NCI-H2107 (cell line): ENCODE measurements at places on chromosomes 16 and 17.

GRCh38 chr17:14471052-14471451, 170.2 kb downstream of the HS3ST3B1 start:
- DNase-seq: no peak

GRCh38 chr17:353213-353837, 718 bp upstream of the RPH3AL start:
- no peak for DNase-seq

GRCh38 chr16:75433732-75434413, 570 bp upstream of the CFDP1 start:
- peak; percentile 50 for DNase-seq

GRCh38 chr16:84454611-84455010, 49.8 kb downstream of the MEAK7 start:
- DNase-seq: no peak

GRCh38 chr16:58411736-58412614, 19.7 kb downstream of the GINS3 start:
- no peak for DNase-seq

GRCh38 chr16:70715055-70715858, 29.4 kb upstream of the MTSS2 start:
- no peak for DNase-seq

GRCh38 chr16:57735755-57736418, at the start of gene KATNB1:
Gene KATNB1 (plus strand): TSS chr16:57735770. CDS start chr16:57737244, 1,474 bp downstream.
- DNase-seq: no peak

- DNase-seq: no peak
These were observed 63.7 kb downstream of the HS3ST3A1 start for GRCh38 chr17:13537871-13538643.

DNA sequence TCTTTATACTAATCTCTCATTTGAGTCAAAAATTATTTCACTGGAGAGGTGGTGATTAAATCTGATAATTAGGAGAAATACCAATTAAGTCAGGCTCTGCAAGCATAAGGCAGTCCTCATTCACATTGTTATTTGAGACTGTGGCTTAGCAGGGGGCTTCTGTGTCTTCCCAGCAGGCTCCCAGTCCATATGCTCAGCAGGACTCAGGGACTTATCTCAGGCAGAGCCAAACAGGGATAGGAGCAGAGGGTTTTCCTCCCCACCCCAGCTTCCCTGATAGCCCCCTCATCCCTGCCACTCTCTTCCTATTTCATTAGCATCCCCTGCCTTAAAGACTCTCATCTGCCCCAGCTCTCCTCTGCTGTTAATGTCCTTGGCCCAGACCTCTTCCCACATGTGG, 104.3 kb upstream of the DNAH9 start:
- no peak for DNase-seq

- no peak for DNase-seq
These were observed 31.7 kb downstream of the SOCS1 start for GRCh38 chr16:11224096-11224893.

DNA sequence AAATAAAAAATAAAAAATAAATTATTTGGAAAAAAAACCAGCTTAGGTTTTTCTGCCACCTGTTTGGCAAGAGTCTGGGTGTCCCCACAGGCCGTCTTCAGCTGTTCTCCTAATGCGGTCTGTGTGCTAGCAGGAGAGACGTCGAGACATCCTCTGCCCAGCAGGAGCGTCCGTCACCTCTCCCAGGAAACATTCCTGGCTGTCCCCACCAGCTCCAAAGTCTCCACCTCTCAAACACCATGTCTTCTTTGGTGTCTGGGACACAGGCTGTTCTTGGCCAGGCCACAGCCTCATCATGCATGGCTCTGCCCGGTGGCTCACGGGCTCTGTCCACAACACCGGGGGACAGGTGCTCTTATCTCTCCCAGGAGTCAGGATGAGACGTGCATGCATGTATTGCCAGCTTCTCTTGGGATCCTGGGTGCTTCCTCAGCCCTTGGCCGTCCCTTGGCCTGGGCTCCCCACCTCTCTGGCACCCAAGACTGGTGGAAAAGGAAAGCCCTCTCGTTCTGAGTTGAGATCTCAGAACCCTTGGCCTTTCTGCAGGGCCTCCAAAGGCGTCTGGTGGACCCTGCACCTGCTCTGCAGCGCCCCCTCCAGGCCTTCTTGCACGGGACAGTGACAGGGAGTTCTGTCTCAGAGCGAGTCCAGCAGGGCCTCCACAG, 84.9 kb upstream of the CBX4 start:
- no peak for DNase-seq

DNA sequence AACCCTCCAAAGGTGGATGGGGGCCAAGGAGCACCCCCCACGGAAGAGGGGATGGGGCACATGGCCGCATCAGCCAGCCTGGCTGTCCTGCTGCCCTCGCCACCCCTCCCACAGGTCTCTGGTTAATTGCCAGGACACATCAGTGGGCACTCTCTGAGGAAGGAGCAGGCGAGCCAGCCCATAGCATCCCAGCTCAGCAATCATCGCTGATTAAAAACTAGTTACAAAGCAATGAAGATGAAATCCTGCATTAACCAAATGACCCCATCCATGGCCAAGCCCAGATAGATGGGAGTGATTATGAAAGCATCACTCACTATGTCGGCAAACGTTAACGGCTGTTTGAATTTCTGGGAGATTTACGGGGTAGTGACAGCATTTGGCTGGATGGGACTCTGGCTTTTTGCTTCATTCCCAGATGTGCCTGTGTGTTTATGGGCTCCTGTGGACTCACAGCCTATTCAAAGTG, 45.3 kb downstream of the CCDC182 start:
- no peak for DNase-seq

DNA sequence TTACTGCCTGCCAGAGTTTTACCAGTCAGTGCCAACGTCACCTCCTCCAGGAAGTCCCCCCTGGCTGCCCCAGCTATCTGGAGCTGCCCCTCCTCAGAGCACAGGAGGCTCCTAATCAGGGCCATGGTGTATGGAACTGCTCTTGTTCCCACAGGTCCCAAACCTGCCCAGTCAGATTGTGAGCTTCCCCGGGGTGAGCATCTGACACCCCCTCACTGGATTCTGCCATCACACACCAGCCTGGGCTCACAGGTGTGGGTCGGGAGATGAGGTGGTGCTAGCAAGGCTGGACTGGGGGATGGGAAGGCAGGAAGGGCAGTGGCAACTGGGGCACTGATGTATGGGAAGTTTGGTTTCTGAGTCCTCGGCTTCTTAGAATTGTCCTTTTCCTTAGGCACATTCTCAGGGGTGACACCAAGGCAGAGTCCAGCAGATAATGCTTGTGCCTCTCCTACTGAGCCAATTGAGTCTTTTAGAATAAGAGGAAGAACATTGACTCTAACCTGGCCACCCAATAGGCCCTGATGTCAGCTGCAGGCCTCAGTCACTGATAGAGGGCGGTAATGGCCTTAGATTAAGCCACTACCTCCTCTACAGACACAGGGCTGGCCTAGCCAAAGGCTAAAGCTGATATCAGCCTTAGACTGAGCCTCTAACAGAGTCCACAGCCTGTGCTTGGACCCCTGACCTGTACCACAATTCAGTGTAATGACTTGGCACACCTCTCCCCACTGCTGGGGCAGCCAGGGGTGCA, 107.9 kb downstream of the WSCD1 start:
- DNase-seq: no peak

- DNase-seq: no peak
These were observed 31.0 kb downstream of the LDHD start for GRCh38 chr16:75085556-75085955.

GRCh38 chr16:87100306-87101058, 216.7 kb downstream of the C16orf95 start:
- DNase-seq: no peak

GRCh38 chr17:79065105-79065670, 9.4 kb upstream of the ENGASE start:
- peak; percentile 31 for DNase-seq

- no peak for DNase-seq
These were observed 96.2 kb downstream of the RAP1GAP2 start for GRCh38 chr17:2892305-2892971.

GRCh38 chr17:8176197-8176940, at the start of gene TMEM107:
Gene TMEM107 (minus strand): TSS chr17:8176380. CDS start chr17:8176286, 94 bp downstream.
- peak; percentile 35 for DNase-seq

- no peak for DNase-seq
These were observed 5.9 kb upstream of the CDIP1 start for GRCh38 chr16:4544473-4544872.

GRCh38 chr16:67663877-67664222, 2.7 kb downstream of the ENKD1 start:
- DNase-seq: no peak

- no peak for DNase-seq
These were observed 88.7 kb upstream of the CBX4 start for GRCh38 chr17:79927688-79928501.

DNA sequence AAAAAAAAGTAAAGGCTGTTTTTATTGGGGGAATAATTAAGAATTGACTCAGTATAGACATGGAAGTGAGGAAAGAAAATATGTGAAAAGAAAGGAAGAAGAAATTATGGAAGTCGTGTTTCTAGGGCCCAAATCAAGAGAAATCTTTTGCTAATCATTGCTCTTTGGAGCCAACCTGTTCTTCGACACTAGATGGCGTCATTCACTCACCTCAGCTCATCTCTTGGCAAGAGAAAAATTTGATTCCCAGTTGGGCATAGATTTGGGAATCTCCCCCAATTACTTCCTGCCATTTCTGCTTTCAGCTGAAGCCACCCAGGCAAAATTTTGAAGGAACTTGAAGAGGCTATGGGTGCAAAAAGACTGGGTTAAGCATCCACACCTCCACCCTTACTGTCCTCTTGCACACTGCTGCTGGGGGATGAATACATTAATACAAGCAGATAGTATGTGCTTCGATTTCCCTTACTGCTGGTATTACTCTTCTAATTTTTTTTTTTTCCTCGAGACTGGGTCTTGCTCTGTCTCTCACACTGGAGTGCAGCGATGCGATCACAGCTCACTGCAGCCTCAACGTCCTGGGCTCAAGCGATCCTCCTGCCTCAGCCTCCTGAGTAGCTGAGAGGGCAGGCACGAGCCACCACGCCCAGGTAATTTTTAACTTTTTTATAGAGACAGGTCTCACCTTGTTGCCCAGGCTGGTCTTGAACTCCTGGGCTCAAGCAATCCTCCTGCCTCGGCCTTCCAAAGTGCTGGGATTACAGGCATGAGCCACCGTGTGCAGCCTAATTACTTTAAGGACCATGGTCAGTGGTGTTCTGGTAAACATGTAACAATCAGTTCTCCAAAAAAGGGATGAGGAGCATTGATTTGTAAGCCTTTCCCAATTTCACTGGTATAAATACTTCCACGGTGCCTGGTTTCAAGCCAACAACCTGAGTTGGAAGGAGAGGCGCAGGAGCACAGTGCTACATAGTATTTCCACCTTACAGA, 13.5 kb downstream of the PSMD7 start:
- DNase-seq: no peak
